HS-5 (cell line): ENCODE measurements at places on chromosomes 16 and 17.

- DNase-seq: no peak
These were observed 32.8 kb downstream of the IRF8 start for GRCh38 chr16:85931596-85932402.

- DNase-seq: peak; percentile 8
These were observed at the start of gene SYT17 for GRCh38 chr16:19167710-19168370. Gene SYT17, plus strand, starts transcription at chr16:19168240. Its CDS starts 407 bp downstream, at chr16:19168647.

- no peak for DNase-seq
These were observed 23.9 kb downstream of the RAD51D start for GRCh38 chr17:35095741-35096140.

DNA sequence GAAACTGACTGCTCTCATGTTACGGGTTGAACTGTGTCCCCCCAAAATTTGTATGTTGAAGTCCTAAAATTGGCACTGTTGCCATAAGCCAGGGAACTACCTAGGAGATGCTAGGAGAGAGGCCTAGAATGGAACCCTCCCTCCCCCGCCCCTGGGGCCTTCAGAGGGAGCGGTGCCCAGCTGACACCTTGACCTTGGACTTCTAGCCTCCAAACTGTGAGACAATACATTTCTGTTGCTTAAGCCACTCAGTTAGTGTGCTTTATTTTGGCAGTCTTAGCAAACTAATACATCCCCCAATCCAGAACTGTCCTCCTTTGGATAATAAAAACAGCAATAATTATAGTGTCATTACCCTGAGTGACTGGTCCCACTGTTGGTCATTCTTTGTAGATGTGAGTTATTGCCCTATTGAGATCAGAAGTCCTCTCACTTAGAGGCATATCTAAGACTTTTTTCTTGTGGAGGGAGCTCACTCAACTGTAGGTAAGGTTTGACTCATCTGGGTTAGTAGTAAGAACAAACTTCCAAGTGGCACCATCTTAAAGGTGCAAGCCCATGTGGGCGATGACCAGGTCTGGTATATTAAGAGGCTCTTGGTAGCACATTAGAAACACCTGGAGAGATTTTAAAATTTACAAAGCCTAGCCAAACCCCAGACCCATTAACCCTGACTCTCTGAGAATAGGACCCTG lies 93.0 kb upstream of the HLF start:
- no peak for DNase-seq

DNA sequence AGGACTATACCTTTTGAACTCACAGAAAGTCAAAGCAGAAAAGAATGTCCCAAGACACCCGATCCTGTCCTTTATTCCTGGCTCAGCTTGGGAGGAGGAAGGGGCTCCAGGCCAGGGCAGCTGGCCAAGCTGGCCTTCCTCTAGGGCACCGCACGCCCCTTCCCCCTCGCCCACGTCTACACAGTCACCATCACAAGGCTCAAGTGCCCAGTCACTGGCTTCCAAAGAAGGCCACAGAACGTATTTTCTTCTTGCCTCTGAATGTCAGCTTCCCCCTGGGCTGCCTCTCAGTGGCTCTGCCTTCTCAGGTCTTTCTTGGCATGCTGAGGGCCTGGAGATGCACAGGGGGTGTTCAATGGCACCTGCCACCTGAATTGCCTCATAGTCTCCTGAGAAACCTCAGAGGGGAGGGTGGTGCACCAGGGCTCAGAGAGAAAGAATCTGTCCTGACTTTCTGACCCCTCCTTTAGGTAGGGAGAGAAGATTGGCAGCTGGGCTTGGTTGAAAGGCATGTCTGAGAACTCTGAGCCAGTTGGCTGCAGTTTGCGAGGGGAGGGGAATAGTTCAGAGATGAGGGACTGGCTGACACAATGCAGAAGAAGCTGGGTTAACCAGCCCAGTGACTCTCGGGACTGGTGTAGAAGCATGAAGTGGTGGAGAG lies 2.1 kb downstream of the DHRS11 start:
- no peak for DNase-seq

GRCh38 chr16:81066681-81067080 lies 10.4 kb downstream of the C16orf46 start:
- no peak for DNase-seq

DNA sequence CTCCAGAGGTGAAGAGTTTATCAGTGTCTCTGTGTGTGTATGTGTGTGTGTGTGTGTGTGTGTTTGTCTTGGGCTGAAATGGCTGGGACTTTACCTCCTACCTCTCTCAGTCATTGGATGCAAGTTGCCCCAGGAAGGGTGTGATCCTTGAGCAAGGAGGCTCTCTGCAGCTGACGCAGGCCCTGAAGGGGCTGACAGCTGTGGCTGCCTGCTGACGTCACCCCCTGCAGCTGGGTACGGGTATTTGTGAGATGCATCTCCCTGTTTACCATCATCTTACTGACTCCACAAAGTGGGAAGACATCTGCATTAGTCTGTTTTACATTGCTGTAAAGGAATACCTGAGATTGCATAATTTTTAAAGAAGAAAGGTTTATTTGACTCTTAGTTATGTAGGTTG lies 631.5 kb upstream of the RBFOX1 start:
- no peak for DNase-seq

DNA sequence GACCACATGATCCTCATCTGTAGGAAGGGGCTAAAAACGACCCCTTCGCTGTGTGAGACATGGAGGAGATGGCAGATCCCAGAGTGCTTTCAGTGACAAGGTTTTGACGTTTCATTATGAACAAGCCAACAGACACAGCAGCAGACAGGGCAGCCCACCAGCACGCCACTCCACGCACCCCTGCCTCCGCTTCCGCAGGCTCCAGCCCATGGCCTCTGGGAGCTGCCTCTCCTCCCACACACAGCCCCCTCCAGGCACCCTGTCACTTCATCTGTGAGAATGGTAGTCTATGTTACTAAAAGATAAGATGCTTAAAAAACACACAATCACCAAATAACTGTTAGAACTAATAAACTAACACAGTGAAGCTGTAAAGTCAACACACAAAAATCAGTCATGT lies 12.3 kb upstream of the ADCY7 start:
- no peak for DNase-seq
